Stimulated activated CD4-positive, alpha-beta T cell treated with anti-CD3 and anti-CD28 coated beads, Interleukin-1b, Interleukin-23, amount 100 ng/mL, for 1 hour (primary cell): ENCODE measurements at places on chromosomes 3 and 15.

- DNase-seq = no peak
These were observed 179.6 kb upstream of the STT3B start for GRCh38 chr3:31353166-31353565.

DNA sequence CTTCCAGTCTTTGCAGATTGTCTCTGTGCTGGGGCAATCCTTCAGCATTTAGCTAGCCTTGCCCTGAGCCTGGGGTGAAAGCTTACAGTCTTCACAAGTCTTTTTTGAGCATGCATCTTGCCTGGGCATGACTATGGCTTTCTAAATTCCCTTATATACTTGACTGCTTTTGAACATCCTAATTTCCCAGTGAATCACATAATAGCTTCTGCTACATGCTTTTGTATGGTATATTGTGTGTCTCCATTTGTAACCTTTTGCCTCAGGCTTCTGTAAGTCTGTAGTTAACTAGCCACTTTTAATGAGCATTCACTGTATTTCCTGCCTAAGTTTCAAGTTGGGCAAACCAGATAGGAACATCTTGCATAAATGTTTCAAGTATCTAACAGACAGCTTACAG, 76.8 kb downstream of the CHCHD4 start:
- DNase-seq = no peak

DNA sequence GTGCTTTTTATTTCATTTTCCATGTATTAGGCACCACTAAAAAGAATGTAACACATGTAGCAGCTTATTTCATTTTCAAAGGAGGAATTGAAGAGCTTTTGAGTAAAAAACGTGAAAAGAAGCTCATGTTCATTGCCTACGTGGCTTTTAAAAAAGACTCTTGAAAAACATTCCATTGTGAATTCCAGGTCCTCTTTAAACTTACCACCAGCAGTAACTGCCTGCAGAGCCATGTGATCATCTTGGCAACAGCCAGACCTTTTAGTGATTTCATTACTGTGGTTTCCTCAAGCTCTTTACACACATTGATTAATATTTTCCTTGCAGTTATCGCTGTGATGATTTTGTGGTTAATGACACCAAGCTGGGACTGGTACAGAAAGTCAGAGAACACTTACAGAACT, 43.8 kb upstream of the FBXL22 start:
- DNase-seq = no peak

GRCh38 chr3:154872074-154872473, 208.0 kb upstream of the MME start:
- no peak for DNase-seq

DNA sequence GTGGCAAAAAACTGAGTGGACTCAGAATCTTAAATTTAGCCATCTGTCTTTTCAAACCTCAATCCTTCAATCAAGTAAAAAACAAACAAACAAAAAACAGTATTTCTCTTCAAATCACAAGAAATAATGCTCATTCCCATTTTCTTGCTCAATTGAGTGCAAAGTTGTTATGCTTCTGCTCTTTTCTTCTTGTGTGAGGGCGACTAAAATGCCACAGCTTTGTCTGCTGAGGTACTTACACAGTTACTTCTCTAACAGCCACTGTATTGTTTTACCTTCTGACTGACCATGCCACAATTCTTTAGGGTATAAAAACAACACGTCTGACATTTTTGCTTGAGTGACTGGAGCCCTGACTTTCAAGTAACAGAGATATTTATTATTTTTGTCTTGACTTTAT, 617.4 kb downstream of the NAALADL2 start:
- DNase-seq = no peak

DNA sequence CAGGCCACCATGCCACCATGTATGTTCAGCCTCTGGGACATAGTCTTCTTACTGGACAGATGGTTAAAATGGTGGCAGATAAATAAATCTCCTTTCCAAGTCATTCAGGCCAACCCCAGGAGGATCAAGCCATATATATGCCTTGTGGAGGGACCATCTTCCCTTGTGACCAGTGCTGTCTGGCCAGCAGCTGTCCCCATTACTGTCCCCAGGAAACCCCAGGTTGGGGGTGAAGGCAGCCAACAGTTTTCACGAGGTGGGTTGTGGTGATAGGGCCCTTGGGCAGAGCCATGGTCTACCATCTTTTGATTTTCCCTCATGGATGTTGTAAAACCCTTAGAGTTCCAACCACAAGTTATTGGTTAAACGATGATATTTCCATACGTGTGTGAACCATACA, 48.7 kb upstream of the PCSK6 start:
- no peak for DNase-seq

DNA sequence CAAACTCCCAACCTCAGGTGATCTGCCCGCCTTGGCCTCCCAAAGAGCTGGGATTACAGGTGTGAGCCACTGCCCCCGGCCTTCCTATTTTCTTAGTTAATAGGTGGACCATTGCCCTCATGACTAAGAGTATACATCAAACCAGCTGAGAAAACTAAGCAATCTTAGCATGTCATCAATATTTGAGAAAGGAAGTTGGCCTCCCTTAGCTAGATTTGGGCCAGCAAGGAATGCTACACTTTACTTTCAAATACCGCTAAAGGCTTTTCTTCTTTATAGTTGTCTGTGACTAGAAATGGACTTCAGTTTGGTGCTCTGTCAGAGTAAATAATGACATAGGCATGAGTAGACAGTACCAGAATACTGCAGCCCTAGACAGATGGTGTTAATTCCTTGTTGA, 199.3 kb downstream of the GAP43 start:
- no peak for DNase-seq

GRCh38 chr3:155412904-155413303, 119.4 kb upstream of the STRIT1 start:
- DNase-seq = no peak

DNA sequence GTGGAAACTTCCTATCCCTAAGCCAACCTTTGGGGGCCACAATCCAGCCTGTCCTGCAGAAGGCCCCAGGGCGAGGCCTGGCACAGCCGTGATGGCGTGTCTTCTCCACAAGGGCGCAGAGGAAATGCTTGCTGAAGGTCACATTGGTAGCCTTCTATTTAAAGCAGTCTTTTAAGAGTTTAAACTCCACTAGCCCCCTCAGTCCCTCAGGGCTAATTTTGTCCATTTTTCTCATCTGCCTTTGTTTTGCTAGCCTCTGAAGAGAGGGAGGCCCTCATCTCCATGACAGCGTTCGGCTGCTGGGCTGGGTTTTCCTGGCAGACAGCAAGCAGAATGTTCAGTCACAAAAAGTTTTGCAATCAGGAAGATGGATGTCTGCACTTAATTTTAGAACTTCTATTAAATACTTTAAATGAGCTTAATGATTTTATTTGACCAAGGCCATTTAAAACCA, 40.8 kb downstream of the RARB start:
- no peak for DNase-seq

DNA sequence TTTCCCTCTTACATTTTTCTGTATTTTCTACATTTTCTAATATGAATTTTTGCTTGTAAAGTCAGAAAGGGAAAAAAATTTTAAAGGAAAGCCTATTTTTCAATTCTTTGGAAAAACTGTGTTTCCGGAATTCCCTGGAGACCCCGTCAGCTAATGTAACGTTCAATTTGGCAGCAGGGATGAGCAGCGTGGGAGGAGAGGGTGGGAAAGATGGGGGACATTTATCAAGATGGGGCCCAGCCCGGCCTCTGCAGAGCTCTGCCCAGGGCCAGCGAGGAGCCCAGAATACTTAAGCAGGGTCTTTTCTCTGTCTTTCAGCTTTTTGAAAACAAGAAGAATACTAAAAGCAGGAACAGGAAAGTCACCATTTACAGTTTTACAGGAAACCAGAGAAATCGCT, 129.0 kb downstream of the LRRK1 start:
- DNase-seq = no peak

- DNase-seq = no peak
These were observed 9.0 kb downstream of the PLCL2 start for GRCh38 chr3:16893618-16894200.

GRCh38 chr15:95142531-95142930, 911.2 kb downstream of the MCTP2 start:
- DNase-seq = no peak
